ENCODE measurements at places on chromosomes 2 and 18.

- no peak for DNase-seq
Measured at GRCh38 chr2:137133225-137133624, 367.9 kb downstream of the THSD7B start.

DNA sequence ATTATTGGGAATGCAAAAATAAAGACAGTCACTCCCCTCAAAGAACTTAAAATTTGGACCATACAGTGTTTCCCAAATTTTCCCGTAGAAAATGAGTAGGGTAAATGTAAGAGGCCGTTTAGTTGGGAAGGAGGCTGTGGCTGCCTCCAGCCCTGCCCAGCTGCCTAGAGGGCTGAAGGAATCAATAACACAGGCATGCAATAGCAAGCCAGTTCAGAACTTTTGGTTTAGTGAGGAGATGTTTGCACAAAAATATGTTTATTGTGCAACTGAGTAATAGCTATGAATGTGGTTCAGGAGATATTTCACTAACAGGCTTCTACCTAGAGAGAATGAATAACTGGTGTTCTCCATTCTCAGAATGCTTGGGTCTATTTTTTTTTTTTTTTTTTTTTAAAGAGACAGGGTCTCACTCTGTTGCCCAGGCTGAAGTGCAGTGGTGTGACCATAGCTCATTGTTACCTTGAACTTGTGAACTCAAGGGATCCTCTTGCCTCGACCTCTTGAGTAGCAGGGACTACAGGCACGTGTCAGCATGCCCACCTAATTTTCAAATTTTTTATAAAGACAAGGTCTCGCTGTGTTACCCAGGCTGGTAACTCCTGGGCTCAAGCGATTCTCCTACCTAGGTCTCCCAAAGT is 23.6 kb downstream of the UGP2 start:
- peak; percentile 51 for DNase-seq

DNA sequence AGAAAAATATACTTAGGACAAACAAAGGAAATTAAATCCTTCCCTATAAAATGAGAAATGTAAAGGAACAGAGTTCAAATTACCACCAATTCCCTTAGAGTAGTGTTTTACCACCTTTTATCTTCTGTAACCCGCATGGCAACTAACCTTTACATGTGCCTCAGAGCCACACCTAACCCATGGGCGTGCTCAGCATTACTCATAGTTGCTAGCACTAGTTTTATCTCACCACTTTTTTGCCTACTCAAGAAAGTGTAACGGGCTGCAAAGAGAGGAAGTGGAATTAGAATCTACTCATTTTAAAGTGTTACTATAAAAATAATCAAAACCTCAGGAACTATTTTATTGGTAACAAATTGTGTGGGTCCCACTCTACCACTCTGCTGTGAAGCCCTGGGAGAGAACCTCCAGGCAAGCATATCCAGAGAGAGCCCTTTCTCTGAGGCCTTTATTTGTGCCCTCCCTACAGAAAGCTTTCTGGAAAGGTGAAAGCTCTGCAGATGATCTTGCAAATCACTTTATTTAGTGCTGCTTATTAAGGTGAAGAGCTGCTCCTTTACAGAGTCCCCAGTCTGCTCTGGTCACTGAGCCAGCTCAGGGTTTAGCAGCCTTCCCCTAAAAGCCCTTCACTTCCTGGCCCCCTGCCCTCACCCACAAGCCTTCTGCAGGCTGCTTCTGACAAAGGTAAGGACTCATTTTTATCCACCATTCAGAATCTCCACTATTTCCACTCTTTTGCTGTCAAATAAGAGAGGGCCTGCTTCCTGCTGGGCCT is 98.8 kb downstream of the TRABD2A start:
- DNase-seq, result no peak

DNA sequence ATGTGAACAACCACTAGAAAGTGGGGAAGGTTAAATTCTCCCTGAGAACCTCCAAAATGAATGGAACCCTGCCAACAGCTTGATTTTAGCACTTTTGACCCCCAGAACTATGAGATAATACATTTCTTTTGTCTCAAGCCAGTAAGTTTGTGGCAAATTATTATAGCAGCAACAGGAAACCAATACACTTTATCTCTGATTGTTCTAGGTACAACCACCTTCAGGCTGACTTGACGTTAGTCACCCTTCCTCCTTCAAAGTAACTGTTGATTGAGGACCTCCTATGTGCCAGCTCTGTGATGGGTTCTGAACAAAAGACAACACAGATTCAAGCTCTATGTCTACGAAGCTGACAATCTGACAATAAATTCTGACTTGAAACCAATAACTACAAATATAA is 318.9 kb downstream of the NCKAP5 start:
- no peak for DNase-seq

DNA sequence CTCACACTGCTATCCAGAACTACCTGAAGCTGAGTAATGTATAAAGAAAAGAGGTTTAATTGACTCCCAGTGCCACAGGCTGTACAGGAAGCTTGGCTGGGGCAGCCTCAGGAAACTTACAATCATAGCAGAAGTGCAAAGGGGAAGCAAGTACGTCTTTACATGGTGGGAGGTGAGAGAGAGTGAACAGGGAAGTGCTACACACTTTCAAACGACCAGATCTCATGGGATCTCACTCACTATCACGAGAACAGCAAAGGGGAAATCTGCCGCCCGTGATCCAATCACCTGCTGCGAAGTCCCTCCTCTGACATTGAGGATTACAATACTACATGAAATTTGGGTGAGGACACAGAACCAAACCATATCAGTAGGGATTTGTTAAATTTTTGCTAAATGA is 150.4 kb upstream of the NXPH2 start:
- no peak for DNase-seq

GRCh38 chr2:62747876-62748275 is 42.4 kb downstream of the EHBP1 start:
- no peak for DNase-seq

- DNase-seq, result no peak
Measured at GRCh38 chr18:65227970-65228369, 522.8 kb upstream of the CDH7 start.

- DNase-seq, result peak; percentile 10
Measured at GRCh38 chr2:74632209-74632938, 15.8 kb downstream of the M1AP start.

DNA sequence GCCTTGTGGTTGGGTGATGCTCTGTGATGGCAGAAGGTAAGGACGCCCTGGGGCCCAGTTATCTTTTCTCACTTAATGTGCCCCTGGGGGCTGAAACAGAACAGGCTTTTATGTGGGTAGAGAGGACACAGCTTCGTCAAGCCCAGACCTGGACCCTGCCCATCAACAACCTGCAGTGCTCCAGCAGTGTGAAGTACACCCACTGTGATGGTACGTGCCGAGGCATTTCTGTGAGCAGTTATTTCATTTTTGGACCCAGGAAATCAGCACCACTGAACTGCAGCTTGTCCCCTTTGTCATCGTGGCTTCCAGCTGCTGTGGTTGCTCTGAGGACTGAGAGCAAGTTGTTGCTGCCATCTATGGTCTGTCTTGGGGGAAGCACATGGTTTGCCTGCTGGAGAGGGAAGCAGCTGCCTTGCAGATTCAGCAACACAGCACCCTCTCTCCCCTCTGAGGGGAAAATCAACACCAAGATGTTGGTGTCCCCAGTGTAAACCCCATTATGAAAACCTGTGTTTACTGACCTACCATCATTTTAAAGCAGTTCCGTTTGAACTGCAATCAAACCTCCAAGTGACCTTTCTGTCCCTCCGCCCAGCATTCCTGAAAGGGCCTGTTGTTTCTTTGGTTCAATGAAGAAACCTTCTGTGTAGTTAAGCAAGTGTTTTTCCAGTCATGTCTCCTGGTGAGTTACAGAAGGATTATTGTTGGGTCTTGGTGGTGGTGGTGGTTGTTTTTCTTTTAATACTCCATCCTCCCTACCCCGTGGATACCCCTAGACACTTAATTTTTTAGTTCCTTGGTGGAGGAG is 158.2 kb downstream of the MGAT5 start:
- DNase-seq, result peak; percentile 81

- DNase-seq, result no peak
Measured at GRCh38 chr2:55137024-55137958, 87.0 kb upstream of the RTN4 start.

DNA sequence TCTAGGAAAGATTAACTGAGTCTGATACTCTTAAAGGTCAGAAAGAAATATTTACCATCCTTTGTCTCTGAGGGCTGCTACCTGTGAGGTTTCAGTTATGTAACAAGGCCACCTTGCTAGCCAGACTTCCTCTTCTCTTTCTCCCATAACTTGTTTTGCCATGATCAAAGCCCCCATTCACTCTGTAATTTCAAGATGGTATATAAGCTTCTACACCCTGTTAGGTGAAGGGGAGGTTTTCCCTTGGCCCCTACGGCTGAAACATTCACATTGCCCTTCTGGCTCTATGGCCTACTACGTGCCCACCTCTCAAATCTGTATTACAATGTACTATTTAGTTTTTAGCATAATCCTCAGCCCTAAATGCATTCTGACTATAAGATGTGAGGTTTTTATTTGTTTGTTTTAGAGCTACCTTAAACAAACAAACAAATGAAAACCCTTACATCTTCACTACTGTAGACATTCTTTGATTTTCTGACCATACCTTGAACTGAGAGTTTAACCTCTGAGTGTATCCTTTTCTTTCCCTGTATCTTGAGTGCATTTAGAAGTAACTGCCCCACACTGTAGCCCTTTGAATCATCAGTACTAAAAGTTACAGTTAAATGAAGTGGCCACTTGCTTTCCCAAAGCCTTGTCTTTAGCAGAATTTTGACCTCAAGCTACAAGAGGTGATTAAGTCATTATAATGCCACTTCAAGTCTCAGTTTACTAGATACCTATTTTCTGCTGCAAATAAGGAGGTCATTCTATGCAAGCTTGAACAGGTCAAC is 332.2 kb downstream of the SOCS6 start:
- DNase-seq, result no peak

GRCh38 chr2:202031246-202031951 is 2.3 kb upstream of the FZD7 start:
- DNase-seq, result peak; percentile 59

DNA sequence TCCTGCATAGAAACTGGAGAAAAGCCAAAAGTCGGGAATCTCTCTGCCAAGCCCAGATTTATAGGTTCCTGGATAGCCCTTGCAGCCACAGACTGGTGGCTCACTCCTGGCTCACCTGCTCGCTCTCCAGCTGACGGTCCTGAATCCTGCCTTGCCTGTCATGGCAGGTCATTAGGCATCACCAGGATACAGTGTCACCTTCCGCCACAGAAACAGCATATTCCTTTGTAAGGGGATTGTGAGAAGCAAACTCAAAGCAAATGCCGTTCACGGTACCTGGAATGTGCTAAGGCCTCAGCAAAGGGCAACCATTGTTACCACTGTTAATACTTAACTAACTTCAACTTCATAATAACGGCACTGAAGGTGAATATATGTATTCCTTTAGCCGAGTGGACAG is 57.1 kb upstream of the GPR45 start:
- no peak for DNase-seq

Data from fibroblast of upper back skin (primary cell).